ENCODE measurements at places on chromosomes 1 and 21.
A peak's percentile ranks its signal among the peaks of the same experiment; 100 is the strongest.

DNA sequence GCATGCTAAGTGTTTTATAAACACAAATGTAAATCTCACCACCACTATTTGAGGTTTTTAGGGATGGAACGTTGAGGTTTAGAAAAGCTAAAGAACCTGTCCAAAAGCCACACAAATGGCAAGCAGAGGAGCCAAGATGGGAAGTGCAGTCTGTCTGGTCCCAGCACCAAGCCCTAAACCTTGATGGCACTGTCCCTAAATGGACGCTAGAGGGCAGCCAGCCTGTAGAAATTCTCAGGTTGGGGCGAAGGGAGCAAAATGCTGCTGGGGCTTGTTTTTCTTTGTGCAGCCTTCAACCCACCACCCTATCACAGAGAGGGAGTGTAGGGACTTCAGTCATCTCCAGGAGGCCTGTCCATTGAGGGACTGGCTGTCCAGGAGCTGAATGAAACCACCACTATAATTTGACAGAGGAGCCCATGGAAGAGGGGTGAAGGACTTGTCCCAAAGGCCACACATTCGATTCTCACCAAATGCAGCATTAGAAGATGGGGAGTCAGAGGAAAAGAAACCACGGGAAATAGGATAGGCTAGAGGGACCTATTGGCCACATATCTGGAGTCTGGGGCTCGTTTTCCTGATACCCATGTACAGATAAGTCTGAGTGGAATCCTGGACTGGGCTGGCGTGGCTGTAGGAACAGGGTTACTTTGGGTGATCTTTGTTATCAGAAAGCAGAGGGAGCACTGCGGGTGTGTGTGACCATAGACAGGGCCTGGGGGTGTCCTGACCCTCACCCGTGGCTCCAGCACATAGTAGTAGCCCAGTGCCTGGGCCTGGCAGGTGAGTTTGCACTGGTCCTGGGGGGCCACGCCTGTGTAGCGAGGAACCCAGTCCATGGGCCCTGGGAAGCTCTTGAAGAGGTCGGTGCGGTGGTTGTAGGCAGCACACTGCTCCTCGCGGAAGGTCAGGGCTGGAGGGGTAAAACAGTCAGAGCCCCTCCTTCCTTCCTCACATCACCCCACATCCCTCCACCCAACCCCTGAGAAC is 6.1 kb downstream of the ADAMTS4 start:
- DNase-seq, result peak; percentile 86

DNA sequence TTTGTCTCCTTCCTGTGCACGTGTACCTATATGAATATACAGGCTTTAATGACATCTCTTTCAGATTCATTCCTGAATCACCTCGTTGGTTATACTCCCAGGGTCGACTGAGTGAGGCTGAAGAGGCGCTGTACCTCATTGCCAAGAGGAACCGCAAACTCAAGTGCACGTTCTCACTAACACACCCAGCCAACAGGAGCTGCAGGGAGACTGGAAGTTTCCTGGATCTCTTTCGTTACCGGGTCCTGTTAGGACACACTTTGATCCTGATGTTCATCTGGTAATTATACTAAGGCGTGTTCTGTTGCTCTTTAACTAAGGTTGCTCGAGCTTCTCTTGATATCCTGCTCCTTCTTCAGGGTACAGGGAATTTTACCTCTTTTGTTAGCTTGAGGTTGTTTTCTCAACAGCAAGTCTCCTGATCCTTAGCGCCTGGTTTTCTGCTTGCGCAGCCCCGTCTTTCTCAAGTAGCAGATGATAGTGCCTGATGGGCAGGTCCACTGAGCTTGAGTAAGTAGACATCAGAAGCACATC is 55.1 kb downstream of the SLC22A15 start:
- no peak for DNase-seq

- no peak for DNase-seq
Measured at GRCh38 chr1:242002510-242002909, 3.6 kb upstream of the MAP1LC3C start.

DNA sequence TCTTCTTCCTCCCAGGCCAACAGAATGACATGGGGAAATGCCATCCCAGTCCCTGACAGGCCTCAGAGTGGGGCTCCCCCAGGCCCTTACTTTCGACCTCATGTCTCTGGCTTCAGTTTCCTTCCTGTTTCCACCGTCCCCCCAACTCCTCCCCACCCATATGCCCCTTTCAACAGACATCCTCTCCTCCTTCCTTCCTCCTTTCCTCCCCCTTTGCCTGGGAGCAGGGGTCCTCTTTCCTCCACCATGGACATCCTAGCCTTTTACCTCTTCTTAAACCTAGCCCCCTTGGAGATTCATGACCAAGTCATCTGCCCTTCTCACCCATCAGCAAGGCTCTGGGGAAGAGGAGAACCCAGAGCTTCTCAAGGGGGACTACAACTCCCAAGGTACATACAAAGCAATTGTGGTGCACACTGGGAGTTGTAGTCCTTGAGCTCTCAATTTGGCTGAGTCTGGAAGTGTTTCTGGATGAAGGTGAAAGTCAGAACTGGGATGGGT is 4.0 kb downstream of the ZBTB7B start:
- DNase-seq, result peak; percentile 47

Measured in KBM-7 (cell line).